Epithelial cell of prostate (primary cell): ENCODE measurements at places on chromosomes 6 and 20.

- DNase-seq: no peak
Observed at GRCh38 chr6:104022126-104022525, 837.6 kb downstream of the HACE1 start.

- DNase-seq: no peak
Observed at GRCh38 chr6:73710948-73711347, 14.9 kb downstream of the CD109 start.

GRCh38 chr20:57899554-57899953 is 189.7 kb upstream of the PMEPA1 start:
- no peak for DNase-seq

DNA sequence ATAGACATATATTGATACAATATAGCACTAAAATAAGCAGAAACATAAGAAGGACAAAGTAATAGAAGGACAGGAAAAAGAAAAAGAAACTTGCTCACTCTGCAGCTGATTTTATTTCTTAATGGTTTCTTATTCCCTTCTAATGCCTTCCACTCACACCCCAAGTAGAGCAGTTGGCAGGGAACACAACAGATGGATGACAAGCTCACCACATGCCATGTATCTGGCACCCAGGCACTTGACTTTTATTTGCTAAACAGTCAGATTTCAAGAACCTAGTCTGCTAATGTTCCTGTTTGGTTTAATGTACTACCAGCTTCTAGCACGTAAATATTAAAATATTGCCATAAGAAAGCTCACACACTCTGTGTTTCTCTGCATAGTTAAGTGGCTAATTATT is 87.1 kb downstream of the COL19A1 start:
- no peak for DNase-seq

DNA sequence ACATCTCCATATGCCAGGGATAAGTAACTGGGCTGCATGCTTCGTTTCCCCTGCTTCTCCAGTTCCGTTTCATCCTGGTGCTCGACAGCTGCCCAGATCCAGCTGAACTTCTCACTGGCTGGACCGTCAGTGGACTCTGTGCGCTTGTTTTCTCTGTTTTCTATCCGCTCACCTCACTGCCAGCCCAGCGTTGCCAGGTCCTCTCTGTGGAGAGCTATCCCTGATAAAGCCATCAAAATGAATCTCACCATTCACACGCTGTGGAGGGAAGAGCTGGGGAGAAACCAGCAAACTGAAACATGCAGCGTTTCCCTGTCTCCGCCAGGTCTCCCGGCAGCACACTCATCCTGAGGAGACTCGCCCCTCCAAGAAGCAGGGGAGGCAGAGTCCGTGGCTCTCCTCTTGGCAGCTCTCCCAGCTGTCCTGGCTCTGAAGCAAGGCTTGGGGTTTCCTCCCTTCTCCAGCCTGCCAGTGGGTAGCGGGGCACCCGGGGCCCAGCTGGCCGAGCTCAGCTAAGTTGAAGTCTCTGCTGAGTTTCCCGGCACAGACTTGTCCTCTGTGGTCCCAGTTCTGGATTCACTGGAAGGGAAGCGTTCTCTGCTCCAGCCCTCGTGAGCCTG is 160.9 kb downstream of the DTNBP1 start:
- DNase-seq: no peak

GRCh38 chr6:31103136-31103535 is 9.2 kb downstream of the C6orf15 start:
- no peak for DNase-seq

DNA sequence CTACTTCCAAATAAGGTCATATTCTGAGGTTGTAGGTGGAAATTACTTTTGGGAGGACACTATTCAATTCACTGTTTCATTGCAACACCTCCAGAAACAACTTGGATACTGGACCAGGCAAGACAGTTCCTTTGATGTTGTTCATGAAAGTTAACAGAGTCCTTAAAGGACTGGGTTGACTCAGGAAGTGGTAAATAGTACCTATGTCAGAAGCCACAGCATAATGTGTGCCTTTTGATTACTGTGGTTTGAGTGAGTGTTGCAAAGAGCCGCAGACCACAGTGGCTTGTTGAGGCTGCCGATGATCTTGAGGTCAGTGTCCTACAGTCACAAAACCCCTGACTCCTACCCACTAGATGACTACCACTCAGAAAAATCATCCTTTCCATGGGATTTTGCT is 10.9 kb downstream of the IL20RA start:
- no peak for DNase-seq

DNA sequence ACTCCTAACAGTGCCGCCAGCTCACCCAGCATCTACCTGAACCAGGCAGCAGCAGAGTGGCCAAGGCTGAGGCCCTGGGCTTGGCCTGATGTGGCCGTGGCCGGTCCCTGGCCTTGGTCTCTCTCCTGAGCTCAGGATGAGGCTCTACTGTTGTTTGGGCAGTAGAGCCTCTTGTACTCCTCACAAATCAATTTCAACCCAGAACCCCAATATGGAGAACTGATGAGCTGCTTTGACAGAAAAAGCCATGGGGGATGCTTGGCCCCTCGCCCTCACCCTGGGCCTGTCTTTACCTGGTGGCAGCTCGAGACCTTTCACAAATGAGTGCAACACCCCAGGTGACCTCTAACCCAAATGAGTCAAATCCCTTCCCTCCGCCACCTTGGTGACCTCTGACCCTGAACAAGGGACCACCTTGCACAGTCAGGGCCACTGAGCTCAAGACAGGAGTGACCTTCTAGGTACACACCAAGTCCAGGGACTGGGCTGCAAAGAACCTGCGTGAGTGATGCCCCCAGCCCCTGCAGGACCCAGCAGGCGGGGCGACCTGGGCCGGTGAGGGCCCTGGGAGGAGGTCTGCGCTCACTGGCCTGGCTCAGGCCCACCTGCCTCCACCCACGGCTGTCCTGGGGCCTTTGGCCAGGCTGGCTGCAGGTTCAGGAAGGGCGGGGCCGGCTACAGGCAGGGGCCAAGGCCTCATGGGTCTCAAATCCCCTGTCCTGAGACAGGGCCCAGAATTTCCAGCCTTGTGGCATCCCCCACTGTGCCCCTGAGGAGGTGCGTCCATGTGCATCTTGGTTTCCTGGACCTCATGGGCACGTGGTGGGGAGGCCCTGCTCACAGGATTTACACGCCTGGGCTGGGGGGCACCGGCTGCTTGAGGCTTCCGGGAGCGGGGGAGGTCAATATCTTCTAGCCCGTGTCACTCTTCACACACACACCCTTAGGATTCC is 30.2 kb downstream of the PSMG4 start:
- no peak for DNase-seq

- no peak for DNase-seq
Observed at GRCh38 chr20:63359937-63360849, 956 bp downstream of the CHRNA4 start.

GRCh38 chr6:139080255-139080920 is 51.8 kb downstream of the ABRACL start:
- peak; percentile 29 for DNase-seq

- DNase-seq: no peak
Observed at GRCh38 chr6:166908811-166909210, 47.5 kb downstream of the RNASET2 start.

DNA sequence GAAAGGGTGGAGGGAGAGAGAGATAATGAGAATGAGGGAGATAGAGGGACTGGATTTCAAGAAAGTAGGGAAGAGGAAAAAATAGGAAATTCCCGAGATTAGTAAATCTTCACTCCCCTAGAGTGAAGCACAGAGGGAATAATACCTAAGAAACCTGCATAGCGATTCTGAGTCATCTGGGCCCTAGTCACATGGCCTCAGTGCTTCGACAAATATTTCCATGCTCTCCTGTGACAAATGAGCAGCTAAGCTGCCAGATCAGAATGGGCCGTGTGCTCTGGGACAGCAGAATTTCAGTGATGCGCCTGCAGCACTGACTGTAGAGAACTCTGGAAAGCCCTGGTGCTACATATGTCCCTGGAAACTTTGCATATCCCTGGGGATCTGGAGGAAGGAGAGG is 48.6 kb upstream of the GRIK2 start:
- DNase-seq: no peak

DNA sequence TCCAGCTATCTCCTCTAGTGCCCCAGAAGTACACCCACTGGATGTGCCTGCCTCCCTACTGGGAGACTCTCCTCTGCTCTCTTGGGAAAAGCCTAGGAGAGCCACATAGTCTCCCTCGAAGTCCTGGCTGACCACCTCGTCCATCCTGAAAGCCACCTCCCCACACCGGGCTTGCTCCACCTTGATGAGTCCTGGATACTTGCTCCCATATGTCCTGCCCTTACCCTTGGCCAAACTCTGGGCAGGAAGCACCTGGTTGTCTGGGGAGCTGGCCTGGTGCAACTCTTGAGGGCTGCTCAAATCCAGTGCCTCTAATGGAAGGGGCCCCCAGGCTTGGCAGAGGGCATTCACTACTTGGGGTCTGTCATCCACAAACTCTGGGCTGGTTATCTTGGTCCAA is 19.3 kb downstream of the KIAA1755 start:
- DNase-seq: no peak

GRCh38 chr6:107624541-107624940 is 134.6 kb downstream of the SOBP start:
- DNase-seq: no peak

- DNase-seq: no peak
Observed at GRCh38 chr6:36928547-36928918, 26.0 kb upstream of the PI16 start.

DNA sequence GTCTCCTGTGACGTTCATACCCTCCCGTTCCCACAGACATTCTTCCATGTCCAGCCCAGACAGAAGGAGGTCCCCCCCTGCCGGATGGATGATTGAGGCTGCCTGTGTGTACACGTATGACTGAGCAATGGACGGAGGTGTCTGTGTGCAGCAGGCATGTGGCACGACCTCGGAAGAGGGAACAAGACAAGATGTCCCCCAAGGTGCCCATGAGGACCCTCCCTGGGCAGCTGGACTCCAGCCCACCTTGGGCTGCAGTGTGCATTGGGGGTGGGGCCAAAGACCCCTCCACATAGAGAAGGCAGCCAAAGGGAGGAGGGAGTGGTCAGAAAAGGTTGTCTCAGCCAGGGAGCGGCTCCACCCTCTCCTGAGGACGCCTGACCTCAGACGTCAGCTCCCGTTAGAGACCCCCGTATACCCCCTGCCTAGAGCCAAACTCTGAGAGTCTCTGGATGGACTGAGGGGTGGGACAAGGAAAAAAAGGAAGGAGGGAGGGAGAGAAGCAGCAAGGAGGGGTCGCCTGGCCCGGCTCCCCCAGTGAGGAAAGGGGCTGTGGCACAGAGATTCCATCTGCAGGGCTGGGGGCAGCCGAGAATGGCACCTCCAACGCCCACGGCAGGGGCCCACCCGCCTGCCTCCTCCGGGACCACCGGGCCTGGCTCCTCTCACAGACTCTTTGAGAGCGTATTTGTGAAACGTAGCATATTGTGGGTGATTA is 92.9 kb upstream of the BHLHE23 start:
- DNase-seq: no peak

GRCh38 chr6:41706876-41707564 is 28.4 kb downstream of the TFEB start:
- DNase-seq: no peak

DNA sequence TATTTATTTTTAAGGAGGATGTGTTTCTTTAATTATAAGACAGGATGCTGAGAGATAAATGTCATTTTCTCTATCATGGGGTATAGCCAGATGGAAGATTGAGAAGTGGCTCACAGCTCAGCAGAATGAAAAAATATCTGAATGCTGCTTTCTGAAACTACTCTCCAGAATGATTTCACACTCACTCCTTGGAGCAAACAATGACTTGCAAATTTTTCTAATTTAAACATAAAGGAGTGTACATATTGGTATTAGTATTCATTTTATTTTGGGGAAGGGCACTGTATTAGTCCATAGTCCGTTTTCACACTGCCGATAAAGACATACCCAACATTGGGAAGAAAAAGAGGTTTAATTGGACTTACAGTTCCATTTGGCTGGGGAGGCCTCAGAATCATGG is 52.4 kb upstream of the TRIM26 start:
- no peak for DNase-seq

DNA sequence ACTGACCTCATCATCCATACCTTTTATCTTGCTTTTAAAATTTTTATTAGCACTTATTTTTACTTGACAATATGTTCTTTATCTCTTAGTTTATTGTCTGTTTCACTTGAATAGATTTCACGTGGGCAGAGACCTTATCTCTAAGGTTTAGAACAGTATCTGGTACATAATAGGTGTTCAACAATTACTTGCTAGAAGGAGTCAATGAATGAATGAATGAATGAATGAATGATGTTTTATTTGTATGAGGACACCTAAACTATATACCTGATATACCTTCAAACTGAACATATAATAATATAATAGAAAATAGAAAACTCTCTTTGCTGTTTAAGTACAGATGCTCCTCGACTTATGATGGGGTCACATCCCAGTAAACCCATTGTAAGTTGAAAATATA is 412.6 kb downstream of the CDKAL1 start:
- DNase-seq: no peak

- DNase-seq: no peak
Observed at GRCh38 chr20:58634059-58634458, 17.0 kb upstream of the STX16 start.

GRCh38 chr6:169827290-169827717 is 75.9 kb downstream of the ERMARD start:
- DNase-seq: no peak

DNA sequence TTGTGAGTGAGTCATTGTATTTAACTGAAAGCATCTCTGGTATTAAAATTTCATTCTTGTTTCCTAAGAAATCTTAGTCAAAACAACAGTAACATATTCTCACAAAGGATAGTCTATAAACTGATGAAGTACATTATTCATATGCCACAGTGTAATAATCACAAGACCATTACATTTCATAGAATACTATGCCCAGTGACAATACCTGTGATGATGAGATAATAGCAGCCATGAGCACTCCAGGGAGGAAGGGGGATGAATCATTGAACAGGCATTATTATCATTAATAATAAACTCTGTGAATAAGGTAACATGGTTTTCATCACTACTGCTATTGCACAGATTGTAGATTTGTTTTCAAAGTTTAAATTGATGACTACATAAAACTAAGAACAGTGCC is 667.9 kb downstream of the EPM2A start:
- peak; percentile 57 for DNase-seq

DNA sequence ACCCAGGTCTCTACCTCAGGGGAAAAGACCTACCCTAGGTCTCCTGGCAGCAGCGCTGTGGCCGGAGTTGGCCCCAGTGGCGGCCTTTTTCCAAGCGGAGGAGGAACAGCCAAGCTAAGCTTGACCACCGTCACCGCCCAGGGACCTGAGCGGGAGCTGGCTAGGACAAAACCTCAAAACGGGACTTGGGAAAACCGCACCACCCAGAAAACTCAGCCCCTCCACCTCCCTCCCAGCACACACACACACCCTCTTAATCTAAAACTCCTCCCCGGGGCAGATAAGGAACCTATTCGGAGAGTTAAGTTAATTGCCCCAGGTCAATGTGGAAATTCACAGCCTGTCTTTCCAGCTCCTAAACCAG is 2.7 kb upstream of the TRERF1 start:
- no peak for DNase-seq

- no peak for DNase-seq
Observed at GRCh38 chr6:34182751-34183531, 37.1 kb upstream of the GRM4 start.

- DNase-seq: no peak
Observed at GRCh38 chr6:18400831-18401446, 13.8 kb downstream of the RNF144B start.

- DNase-seq: no peak
Observed at GRCh38 chr6:101482606-101483005, 89.1 kb downstream of the GRIK2 start.
